ENCODE measurements at places on chromosomes 3 and 15. TPM values are rescaled to one million over a fixed set of nuclear protein-coding genes. Genes with fewer than 3 reads are reported as not detected.

TERC gene
- total RNA-seq: 3.8 TPM

FOXB1 gene
- total RNA-seq: not detected

SOX14 gene
- not detected for total RNA-seq

DNA sequence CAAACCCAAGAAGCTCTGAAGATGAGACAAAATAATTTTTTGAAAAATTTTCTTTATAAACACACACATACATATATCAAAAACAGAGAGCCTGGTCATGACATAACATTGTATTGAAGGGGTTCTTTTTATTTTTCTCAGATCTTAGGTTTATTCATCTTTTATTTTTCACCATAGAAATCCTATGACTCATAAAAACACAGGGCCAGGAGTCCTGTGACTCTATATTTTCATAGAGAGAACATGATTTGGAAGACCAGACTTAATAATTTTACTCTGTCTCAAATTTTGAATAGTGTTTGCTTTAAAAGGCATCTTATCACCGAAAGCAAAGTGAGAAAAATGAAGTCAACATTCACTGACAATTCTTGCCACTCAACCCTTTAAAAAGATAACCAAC lies 57.7 kb downstream of the SUCNR1 start:
- no peak for DNase-seq

DNA sequence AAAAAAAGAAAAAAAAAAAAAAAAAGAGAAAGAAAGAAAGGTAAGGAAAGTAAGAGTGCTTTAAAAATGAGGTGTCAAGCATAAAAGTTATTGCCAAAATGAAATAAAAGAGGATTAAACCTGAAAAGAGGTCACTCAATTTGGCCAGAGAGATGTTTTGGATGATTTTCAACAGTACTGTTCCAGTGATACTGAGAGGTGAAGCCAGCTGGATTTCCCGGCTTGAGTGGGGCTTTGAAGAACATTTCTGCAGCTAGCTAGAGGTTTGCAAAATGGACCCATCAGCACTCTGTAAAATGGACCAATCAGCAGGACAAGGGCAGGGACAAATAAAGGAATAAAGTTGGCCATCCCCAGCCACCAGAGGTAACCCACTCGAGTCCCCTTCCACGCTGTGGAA lies 128.5 kb downstream of the LSAMP start:
- DNase-seq: no peak

DNA sequence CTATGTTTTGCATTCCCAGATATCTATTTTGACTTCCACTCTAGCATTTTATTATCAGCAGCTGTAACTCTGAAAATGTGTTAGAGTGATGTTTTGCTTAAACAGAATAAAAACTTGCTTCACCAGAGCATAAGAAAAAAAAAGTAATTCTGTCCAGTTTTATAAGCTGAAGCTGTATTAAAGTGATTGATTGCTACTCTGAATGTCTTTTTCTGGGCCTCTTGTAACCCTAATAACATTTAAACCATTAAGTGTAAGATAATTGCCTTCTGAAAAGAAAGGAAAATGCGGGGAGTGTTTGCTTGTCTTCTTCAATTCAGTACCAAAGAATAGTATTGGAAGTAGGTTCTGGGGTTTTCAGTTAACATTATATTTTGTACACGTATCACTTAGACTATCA lies 57.9 kb upstream of the UBE2E1 start:
- DNase-seq: no peak

DNA sequence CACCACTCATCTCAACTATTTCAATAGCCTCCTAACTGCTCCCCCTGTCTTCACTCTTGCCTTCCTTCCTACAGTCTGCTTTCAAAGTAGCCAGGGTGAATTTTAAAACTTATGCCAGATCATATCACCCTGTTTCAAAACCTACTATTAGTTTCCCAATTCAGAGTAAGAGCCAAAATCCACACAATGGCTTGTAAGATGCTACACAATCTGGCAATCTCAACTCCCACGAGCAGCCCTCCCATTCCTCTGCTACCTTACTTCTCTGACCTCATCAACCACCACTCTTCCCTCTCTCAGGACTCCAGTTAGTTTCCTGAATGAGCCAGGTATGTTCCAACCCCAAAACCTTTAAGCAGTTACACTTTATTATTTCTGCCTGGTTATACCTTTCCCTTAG lies 62.5 kb downstream of the VPS13C start:
- no peak for DNase-seq

DNA sequence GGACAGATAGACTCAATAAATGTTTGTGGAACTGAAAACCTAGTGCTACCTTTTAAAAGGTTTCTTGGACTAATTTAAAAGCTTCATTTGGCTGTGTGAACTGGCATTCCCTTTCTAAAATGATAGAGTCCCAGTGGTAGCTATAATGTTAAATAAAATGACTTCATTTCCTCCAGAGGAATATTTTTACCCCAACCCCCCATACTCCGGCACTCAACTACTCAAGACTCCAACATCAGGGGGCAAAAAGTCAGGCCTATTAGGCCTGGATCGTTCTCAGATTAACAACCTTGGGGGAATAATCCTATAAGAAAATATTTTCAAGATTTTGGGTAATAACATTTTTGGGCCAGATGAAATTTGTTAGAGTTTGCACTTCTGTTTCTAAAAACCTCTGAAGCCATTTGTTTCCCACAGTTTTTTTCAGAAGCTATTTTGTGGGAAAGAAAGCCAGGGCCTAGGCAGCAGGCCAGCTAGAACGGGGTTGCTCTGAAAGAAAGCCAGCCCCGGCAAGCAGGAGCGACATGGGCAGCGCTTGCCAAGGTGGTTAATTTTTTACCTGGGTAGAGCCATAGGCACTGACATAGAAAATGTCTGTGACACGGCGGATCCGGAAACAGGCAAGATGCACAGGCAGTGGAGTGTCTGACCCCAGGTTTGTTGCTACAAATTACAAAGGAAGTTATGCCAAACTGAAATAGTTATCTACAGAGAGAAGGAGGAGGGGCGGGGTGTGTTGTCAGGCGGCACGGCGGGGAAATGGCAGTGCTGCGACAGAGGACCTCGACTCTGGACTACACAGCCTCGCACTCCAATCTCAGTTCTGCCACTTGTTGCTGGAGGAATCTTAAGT lies 84.6 kb downstream of the MAGI1 start:
- DNase-seq: peak; percentile 33

DNA sequence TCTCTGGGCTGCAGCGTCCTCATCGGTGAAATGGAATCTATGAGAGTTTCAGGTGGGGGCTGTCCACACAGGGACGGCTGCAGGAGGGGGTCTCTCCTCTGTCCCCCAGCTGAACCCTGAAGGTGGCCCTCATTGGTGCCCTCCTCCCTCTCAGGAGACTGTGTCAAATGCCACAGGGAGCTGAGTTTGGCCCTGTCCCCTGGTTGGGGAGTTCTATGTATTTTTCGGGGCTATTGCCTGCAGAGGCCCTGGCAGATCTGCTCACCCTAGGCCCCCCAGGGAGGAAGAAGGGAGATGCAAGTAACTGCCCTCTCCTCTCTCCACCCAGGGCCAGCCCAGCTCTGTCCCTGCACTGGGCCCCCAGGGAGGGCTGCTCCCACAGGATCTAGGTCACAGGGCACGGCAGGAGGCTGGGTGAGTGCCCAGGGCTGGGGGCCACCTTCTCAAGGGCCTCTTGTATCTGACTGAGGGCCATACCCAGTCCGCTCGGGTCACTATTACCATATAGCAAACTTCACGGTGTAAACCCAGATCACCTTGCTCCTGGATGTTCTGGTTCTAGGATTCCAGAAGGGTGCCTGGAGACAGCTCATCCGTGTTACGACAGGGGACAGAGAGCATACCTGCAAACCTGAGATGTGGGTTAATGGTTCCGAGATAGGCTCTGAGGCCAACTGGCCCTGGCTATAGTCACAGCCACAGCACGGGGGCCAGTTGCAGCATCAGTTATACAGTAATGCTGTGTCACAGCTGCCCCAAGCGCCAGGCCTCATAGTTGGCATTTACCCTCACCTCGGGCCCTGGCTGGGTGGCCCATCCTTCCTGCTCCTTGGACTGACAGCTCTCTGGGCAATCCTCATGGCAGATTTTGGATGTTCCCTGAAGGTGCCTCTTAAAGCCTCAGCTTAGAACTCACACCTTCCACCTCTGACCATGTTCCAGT lies 102.4 kb upstream of the PRR23E start:
- no peak for DNase-seq

GRCh38 chr3:170320461-170321121 lies 36.9 kb upstream of the SKIL start:
- DNase-seq: no peak

DNA sequence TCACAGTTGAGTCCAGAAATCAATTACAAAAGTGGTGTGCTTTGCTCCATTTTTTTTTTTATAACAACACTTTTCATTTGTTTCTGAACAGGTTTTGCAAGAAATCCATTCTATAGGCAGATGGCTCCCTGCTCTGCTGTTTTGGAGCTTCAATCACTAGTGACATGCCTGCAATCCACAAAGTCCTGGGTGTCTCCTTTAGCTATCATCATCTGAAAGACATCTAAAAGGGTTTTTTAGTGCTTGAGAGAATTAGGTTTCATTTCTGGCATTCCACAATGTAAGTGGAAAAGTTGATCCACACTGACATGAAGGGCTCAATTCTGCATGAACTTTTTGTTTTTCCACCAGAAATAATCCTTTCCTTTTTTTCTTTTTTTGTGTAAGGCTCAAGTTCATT lies 24.0 kb upstream of the MEIS2 start:
- DNase-seq: no peak

DNA sequence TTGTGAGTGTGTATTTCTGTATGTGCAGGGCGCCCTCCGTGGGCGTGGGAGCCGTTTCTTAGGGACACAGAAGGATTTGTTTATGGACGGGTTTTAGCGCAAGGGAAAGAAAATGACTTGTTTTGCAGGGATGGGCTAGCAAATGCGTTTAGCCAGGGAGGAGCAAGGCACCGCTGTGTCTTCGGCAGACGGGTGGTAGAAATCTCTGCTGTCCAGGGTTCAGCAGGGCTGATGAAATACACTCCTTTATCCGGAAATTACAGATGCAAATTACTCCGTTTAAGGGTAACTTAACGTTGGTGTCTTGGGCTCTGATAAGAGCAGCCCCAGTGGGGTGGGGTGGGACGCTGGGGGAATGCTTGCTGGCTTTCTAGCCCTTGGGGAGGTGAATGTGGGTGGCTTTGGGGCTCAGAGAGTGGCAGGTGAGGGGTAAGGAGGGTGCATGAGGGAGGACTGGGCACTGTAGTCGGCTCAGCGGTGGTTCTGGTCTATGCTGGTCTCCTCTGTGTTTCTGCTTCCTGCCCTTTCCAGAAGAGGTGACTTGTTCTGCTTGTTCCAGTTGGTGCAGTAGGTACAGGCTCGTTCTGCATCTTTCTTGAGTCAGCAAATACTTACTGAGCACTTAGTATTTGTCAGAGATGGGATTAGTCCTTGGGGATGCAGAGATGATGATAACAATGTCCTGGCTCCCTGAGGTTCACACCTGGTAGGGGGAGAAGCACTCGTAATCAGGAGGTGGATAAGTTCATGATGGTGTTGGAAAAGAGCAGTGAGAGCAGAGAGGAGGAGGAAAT lies 954 bp downstream of the SV2B start:
- no peak for DNase-seq

Measured in left ventricle myocardium inferior (tissue), 1 donor.